Activated T-helper 1 cell treated with anti-CD3 and anti-CD28 coated beads, Interleukin-12 subunit alpha, Interleukin-12 subunit beta, Interleukin-2, Interleukin-4 antibody, amounts not matched to agents 30 ng/mL and 10 ng/mL and 1 ng/mL, durations not matched to agents 14 hours and 24 hours and 36 hours (primary cell): ENCODE measurements at places on chromosomes 1 and 21.
A peak's percentile ranks its signal among the peaks of the same experiment; 100 is the strongest.

DNA sequence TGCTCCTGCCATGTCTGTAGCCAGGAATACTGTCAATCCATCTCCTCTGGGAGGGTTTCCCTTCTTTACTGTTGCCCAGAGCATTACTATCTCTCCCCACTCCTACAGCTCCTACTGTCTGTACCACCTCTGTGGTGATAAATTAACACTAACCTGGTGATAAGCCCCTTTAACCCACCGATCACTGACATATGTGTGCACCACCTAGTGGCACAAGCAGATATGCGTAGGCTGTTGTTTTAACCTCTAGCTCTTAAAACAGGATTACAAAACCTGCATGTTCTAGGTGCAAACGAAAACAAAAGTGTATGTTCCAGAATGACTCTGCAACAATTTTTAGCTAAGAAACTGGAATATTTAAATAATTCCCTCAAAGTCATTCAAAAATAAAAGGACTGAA lies 93.9 kb upstream of the BEND5 start:
- no peak overlapping the region for H3K27ac ChIP-seq
- DNase-seq, result no peak
- H3K27me3 ChIP-seq, result peaks cover 6% of the 10 kb centered on the region

DNA sequence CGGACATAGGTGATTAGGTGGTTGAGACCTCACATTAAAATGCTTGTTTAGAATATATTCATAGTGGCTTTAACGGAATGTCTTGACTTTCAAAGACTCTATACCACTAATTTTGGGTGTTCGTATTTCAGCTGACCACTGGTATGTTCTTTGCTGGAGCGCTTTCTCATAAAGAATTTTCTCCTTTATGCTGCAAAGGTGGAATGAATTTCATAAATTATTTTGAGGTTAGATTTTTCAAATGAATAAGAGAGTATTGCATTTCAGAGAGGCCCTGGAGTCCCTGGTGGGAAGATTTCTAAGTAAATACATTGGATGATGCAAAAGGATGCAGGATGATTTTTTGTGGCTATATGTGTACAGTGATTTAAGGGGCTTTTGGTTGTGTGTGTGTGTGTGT lies 55.8 kb downstream of the HUNK start:
- H3K27me3 ChIP-seq, result peaks cover 2% of the 10 kb centered on the region
- H3K27ac ChIP-seq, result no peak overlapping the region
- H3K36me3 ChIP-seq, result no peaks in the 10 kb centered on the region
- no peak overlapping the region for H3K4me3 ChIP-seq

GRCh38 chr1:2476061-2476999 lies at the start of gene PLCH2:
Gene PLCH2 (plus strand): TSS chr1:2476289. CDS start chr1:2476589, 300 bp downstream.
- no peak within 1 kb of the TSS for H3K27ac ChIP-seq
- H3K4me1 ChIP-seq, result no peaks in the 10 kb centered on the region
- DNase-seq, result no peak
- H3K4me3 ChIP-seq, result no peak within 1 kb of the TSS
- H3K27me3 ChIP-seq, result no peaks in the 10 kb centered on the region

DNA sequence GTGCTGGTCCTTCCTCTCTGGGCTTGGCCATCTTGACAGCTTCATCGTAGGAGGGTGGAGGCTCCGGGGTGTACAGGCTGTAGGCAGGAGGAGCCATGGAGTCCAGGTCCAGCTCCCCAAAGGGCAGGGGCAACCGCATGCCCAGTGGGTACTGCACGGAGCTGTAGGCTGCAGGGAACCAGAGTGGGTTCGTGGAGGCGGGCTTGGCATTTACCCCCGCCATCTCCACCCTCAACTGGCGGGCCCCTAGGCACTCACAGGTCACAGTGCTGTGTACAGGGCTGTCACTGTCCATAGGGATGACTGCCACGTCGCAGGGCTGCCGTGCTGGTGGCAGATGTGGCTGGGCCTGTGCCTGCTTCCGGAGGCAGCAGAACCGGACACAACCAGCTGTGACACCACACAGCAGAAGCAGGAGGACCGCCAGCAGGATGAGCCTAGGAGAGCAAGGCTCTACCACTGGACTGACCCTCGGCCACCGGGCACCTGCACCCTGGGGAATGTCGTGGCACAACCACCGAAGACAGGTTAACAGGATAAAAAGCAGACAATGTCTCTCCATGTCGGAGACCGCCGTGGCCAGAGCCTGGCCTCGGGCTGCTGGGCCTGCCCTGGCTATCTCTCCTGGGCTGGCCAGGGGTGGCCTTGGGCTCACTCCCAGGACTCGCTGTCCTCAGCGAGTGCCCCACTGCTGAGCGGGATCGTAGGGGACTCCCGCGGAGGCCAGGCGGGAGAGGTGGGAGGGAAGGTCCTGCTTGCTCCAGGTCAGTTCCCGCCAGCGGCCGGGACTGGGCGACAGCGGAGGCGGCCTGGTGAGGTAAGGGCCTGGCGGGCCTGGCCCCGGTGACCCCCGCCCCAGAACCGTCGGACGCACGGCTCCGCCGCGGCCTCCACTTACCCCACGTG lies 831 bp downstream of the TMEM52 start:
- H3K4me1 ChIP-seq, result no peaks in the 10 kb centered on the region
- H3K4me3 ChIP-seq, result peak overlapping the region; percentile 39
- H3K27me3 ChIP-seq, result peaks cover 7% of the 10 kb centered on the region
- no peak overlapping the region for H3K27ac ChIP-seq
- no peaks in the 10 kb centered on the region for H3K36me3 ChIP-seq
- no peak for DNase-seq

DNA sequence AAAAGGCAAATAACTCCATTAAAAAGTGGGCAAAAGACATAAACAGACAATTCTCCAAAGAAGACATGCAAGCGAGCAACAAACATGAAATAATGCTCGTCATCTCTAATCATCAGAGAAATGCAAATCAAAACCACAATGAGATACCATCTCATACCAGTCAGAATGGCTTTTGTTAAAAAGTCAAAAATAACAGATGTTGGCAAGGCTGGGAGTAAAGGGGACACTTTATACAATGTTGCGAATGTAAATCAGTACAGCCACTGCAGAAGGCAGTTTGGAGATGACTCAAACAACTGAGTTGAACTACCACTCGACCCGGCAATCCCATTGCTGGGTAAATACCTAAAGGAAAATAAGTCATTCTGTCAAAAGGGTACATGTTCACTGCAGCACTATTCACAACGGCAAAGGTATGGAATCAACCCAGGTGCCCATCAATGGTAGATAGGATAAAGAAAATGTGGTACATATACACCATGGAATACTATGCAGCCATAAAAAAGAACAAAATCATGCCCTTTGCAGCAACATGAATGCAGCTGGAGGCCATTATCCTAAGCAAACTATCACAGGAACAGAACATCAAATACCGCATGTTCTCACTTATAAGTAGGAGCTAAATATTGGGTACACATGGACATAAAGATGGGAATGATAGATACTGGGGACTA lies 25.9 kb downstream of the TSPAN2 start:
- no peak overlapping the region for H3K4me3 ChIP-seq
- H3K4me1 ChIP-seq, result peaks cover 36% of the 10 kb centered on the region
- H3K36me3 ChIP-seq, result no peaks in the 10 kb centered on the region
- H3K27me3 ChIP-seq, result peaks cover 7% of the 10 kb centered on the region
- DNase-seq, result no peak

- no peak for DNase-seq
- H3K4me1 ChIP-seq, result no peaks in the 10 kb centered on the region
- no peak overlapping the region for H3K27ac ChIP-seq
- H3K27me3 ChIP-seq, result no peaks in the 10 kb centered on the region
- no peak overlapping the region for H3K4me3 ChIP-seq
- no peaks in the 10 kb centered on the region for H3K36me3 ChIP-seq
Observed at GRCh38 chr1:216462066-216462775, 39.0 kb upstream of the USH2A start.
